ENCODE measurements at places on chromosomes 3 and 15.

- no peak for DNase-seq
Measured at GRCh38 chr3:52531860-52532516, 1.7 kb downstream of the NT5DC2 start.

- no peak for DNase-seq
Measured at GRCh38 chr3:136685882-136686281, 66.3 kb downstream of the STAG1 start.

- no peak for DNase-seq
Measured at GRCh38 chr3:23712656-23713559, 92.8 kb upstream of the UBE2E1 start.

DNA sequence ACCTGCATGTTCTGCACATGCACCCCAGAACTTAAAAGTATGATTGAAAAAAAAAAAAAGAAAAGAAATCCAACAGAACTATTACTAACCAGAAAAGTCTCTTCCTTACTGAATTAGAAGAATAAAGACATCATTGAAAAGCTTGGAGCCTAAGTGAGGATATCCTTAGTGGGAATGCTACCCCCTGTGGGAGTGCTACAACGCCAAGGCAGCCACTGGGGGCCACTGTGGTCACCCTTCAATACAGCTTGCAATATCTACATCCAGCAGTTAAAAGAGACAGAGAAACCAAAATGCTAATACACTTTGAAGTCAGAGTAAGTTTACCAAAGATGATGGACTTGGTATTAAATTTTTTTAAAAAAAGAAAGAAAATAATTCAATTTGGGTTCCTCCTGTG, 292.0 kb downstream of the PLCL2 start:
- DNase-seq = no peak

DNA sequence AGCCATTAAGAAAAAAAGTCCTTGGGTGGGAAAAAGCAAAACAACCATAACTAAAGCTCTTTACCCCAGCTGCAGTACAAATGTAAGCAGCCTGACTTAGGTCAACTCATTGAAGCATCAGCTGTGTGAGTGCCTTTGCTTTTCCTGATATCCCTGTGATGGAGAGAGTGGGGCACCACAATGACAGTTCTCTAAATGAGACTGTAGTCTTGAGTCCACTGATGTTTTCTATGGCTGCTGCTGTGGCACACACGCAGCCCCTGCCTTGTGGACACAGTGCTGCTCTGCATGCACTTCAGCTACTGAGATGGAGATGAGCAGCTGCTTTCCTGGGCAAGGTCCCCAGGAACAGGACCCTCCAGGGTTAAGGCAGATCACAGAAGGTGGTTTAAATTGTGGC, 173.2 kb downstream of the KCNAB1 start:
- no peak for DNase-seq

DNA sequence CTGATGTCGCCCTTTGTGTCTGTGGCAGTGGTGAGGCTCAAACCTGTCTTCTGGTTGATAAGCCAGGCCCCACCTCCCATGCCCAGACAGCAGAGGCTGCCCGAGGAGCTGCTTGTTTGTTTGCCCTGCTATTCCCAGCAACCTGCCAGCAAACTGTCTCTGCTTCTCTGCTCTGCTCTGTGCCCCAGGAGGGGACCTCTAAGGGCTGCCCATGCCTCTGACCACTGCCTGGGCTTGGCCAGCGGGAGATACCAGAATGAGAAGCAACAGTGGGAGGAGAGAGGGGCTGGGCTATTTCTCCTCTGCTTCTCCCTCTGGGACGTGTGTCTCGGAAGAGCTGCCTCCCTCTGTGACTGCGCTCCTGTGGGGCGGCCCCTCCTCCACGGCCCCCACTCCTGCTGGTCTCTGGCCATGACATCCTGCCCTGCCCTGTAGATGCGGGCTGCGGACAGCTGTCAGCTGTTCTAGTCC, 213.1 kb downstream of the RPLP1 start:
- DNase-seq = no peak

DNA sequence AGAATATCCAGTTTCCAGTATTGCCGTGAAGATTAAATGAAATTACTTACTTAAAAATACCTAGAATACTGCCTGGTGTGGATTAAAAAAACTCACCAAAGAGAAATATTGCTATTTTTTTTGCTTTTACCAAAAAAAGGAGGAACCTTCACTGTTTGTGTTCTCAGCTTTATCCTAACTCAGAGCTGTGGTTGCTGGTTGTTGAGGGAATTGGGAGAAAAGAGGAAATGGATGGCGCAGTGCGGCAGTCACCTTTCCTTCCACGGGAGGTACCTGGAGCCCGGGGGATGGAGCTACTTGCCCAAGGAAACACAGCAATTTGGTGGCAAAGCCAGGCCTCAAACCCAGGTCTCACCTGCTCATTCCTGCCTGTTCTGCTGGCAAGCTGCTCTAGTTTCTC, 270.3 kb downstream of the RPLP1 start:
- no peak for DNase-seq

DNA sequence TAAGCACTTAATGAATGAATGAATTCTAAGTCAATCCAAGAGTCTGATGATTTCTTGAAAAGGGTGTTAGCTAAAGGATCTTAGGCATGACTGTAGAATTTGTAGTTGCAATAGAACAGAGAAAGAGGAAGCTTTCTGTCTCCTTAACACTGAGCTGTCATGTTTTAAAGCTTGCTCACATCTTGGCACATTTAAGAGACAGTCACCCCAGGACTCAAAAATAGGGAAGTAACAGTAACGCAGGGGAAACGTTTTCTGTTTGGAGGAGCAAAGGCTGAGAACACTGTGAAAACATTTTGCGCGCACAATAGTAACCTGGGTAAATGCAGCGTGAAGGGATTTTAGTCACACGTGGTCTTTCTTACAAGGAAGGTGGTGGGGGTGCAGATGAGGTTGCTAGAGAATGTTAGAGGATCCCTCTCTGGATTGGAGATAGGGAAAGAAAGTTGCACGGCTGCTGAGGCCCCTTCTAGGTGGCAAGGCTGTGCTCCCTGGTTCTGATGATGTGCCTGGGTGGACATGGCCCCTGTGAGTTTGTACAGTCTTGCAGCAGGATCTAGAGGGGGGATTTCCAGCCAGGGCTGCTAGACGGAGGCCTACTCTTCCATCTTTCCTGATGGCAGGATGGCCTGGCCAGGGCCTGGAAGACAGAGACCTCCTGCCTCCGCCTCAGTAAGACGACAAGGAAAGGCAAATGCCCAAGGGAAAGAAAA, 12.0 kb downstream of the STARD5 start:
- DNase-seq = no peak

Measured in NCI-H1048 (cell line).